Right lung (tissue), 10 donors: ENCODE measurements at places on chromosomes 3 and 15. TPM values are rescaled to one million over a fixed set of nuclear protein-coding genes. Genes with fewer than 3 reads are reported as not detected.

RMDN3 gene
- 35.8 TPM for polyA plus RNA-seq

TFG gene
- polyA plus RNA-seq = 124 TPM

TMEM212 gene
- 4.7 TPM for polyA plus RNA-seq

TPM1 gene
- polyA plus RNA-seq = 678 TPM

SLC9A9 gene
- 11.7 TPM for polyA plus RNA-seq

ITIH1 gene
- 6.0 TPM for polyA plus RNA-seq

PRTG gene
- polyA plus RNA-seq = 4.6 TPM

ONECUT1 gene
- polyA plus RNA-seq = not detected

NRG4 gene
- 2.2 TPM for polyA plus RNA-seq

GOLGA8O gene
- 1.5 TPM for polyA plus RNA-seq

DHX30 gene
- 65.2 TPM for polyA plus RNA-seq

UQCC5 gene
- 12.9 TPM for polyA plus RNA-seq

FBXO40 gene
- 0.07 TPM for polyA plus RNA-seq

CASR gene
- 0.13 TPM for polyA plus RNA-seq

SYNM gene
- 7.3 TPM for polyA plus RNA-seq

PLSCR2 gene
- 0.95 TPM for polyA plus RNA-seq

CD200R1 gene
- polyA plus RNA-seq = 1.2 TPM

CPN2 gene
- polyA plus RNA-seq = 0.17 TPM

GASK1A gene
- polyA plus RNA-seq = 3.5 TPM

ZBTB11 gene
- 20.0 TPM for polyA plus RNA-seq

NLGN1 gene
- 3.3 TPM for polyA plus RNA-seq

SERPINI1 gene
- 9.9 TPM for polyA plus RNA-seq

ILDR1 gene
- 4.2 TPM for polyA plus RNA-seq

CCRL2 gene
- polyA plus RNA-seq = 3.6 TPM

SLC15A2 gene
- 26.0 TPM for polyA plus RNA-seq

PLA2G4B gene
- polyA plus RNA-seq = 16.4 TPM

ATP13A5 gene
- 0.68 TPM for polyA plus RNA-seq

EHHADH gene
- 10.7 TPM for polyA plus RNA-seq

CHRNA3 gene
- 0.95 TPM for polyA plus RNA-seq

SPATA12 gene
- polyA plus RNA-seq = not detected

ADIPOQ gene
- 0.03 TPM for polyA plus RNA-seq

CILP gene
- 2.8 TPM for polyA plus RNA-seq

C3orf85 gene
- polyA plus RNA-seq = not detected

SERPINI2 gene
- polyA plus RNA-seq = 0.76 TPM

C2CD4B gene
- 2.8 TPM for polyA plus RNA-seq

EPHB3 gene
- 17.7 TPM for polyA plus RNA-seq

TRIM42 gene
- not detected for polyA plus RNA-seq
